ENCODE measurements at places on chromosomes 6 and 20.

DNA sequence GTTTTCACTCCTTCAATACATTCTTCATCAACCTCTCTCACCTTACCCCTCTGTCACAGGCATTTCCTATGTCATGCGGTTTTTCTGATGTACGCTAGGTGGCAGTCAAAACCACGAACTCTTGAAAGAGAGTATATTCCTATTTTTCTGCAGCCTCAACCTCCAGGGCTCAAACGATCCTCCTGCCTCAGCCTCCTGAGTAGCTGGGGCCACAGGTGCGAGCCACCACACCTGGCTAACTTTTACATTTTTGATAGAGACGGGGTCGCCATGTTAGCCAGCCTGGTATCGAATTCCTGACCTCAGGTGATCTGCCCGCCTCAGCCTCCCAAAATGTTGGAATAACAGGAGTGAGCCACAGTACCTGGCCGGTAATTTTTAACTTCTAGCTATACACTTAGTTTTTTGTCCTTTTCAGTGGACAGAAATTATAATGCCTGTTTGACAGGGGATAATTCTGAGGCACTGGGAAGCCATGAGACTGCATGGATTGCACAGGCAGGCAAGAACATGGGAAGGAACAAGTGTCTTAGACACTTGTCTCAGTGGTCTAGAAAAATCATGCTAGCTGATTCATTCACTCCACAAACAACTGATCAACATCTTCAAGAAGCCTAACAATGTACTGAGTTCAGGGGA, 22.5 kb upstream of the HFE start:
- DNase-seq, result peak; percentile 74

DNA sequence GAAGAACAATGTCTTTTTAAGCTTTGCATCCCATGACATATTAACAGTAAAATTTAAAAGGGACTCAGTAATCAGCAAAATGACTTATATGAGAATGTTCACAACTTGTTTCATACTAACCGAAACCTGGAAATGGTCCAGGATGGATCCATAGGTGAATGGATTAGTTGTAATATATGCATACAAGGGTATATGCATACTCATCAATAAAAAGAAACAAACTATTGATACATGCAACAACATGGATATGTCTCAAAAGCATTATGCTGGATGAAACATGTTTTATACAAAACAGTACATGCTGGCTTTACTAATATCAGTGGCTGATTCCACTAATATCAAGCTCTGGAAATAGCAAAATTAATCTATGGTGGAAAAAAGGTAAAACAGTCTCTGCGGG, 108.5 kb upstream of the HIVEP1 start:
- DNase-seq, result no peak

DNA sequence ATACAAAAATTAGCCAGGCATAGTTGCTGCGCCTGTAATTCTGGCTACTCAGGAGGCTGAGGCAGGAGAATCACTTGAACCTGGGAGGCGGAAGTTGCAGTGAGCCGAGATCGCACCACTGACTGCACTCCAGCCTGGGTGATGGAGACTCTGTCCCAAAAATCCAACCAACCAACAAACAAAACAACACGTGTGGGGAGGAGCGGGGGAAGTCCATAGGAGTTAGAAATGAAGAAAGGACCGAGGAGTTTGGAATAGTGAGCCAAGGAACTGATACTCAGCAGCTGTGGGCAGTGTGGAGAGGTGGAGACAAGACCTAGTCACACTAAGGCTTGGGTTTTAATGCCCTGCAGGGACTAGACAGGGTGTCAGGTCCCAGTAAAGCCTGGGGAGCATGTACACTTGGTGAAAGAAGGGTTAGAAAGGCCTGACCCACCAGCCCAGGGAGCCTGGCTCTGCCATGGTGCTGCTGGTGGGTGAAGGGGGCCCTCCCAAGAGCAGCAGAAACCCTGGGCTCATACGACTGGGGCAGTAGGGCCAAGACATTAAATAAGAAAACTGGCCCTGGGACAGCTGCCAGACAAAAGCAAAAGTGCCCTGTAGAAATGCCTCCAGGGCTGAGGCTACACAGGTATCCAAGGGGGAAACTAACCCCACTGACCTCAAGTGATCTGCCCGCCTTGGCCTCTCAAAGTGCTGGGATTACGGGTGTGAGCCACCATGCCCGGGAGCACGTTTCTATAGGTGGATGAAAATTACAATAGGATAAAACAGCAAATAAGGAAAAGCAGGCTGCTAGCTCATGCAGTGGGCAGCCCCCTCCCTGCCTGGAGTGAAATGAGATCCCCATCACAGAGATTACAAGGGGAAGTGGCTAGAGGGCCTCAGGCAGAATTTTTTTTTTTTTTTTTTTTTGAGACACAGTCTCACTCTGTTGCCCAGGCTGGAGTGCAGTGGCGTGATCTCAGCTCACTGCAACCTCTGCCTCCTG, 58.0 kb downstream of the MYH7B start:
- no peak for DNase-seq

DNA sequence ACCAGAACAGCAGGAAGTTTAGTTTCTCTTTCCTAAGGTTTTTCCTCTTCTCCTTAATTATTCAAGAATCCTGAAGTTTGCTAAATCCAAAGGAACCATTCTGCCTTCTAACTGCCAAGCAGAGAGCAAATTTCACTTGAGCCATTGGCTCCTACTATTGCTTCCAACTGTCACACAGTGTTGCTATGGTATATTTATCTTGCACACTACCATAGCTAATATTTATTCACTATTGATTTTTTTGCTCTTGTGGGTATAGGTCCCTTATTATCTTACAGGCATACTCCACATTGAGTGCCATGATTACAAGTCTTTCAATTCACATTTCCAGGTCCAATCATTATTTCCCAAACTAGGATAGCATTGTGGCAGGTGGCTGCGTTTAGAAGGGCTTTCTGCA, 266.7 kb upstream of the FLRT3 start:
- DNase-seq, result no peak

DNA sequence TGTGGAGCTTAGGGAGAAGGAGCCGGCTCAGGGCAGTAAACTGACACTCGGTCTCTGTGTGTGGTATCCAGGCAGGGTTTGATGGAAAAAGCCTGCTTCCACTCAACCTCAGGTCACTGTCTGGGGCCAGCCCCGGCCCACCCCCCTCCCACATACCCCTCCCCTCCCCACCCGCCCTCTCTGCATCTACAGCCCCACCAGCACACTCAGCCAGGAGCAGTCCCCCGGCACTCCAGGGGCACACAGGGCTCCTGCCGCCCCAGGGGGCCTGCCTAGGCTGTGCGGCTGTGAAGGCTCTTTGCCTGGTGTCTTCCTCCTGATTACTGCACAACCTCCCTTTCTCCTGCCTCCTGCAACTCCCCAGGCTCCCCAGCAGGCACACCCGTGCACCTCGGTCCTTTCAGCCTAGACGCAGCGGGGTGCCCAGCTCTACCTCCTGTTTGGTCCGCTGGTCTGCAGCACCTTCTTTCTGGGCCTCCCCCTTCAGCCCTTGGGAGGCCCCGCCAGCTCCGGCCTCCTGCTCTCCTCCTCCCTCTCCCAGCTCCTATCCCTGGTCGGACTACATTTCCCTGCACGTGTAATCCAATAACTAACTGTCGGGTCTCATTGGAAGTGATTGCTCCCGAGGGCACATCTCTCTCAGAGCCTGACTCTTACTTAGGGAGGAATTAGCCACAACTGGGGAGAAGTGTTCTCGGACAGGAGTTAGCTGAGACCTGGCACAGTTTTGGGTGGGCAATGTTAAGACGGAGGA, 1.3 kb upstream of the FOXF2 start:
- no peak for DNase-seq

- no peak for DNase-seq
These were observed 28.5 kb downstream of the TRERF1 start for GRCh38 chr6:42423244-42423643.

GRCh38 chr6:34108176-34108575, 37.7 kb downstream of the GRM4 start:
- DNase-seq, result no peak

- DNase-seq, result no peak
These were observed 677.3 kb upstream of the AGPAT4 start for GRCh38 chr6:161951126-161951525.

DNA sequence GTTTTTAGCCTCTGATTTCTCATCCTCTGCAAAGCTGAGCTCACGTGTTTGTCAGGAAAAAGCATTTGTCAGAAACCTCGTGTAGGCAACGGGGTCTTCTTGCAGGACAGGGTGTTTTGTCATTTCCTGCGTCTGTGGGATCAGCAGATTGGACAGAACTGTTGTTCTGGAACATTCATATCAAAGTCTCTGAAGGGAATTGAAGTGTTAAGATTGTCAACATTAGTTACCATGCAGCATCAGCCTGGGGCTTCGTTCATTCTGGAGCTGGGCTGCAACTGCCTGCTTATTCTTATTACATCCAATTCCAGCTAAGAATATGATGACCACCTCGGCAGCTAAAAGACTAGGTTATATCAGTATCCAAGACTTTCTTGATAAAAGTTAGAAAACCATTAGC, 71.0 kb upstream of the RALGAPA2 start:
- peak; percentile 23 for DNase-seq

DNA sequence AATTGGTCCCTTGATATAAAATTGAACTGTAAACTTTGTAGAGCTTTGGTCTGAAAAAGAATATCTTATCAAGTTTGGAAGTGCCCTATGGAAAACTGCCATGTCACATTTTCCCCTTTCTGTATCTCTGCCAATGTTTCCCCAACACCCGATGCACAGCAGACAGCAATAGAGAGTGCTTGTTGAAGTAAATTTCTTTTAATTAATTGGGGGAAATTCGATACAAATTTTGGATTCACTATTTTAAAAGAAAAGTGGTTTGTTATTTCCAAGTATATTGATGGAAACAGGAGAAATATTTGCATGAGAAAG, 208.1 kb downstream of the OGFRL1 start:
- no peak for DNase-seq

DNA sequence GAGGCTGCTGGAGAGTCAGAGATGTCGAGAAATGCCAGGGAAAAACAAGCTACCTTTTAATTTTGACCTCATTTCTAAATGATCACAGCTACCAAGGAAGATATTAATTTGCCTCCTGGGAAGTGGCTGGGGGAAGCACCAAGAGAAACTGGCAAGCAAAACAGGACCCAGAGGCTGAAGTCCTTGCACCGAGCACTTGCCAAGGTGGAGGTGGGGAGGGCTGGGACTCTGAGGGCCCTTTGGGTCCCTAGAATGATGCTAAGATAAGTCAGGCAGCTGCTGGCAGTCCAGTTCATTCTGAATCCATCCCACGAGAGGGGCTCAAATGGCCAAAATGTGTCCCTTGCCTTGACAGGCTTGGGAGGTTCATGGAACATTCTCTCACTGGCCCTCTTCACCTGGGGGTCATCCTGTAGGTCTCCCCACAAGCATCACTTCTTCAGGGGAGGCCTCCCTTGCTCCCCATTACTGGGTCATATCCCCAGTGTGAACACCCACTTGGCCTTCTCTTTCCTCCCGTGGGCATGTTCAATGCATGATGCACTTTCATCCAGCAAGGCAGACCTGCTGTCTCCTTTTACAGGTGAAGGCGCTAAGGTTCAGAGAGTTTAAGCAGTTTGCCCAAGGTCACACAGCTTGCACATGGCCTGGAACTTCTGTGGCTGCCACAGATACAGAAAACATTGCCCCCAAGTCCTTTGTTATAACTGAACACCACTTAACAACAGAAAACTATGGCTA, 39.1 kb upstream of the BLCAP start:
- no peak for DNase-seq

DNA sequence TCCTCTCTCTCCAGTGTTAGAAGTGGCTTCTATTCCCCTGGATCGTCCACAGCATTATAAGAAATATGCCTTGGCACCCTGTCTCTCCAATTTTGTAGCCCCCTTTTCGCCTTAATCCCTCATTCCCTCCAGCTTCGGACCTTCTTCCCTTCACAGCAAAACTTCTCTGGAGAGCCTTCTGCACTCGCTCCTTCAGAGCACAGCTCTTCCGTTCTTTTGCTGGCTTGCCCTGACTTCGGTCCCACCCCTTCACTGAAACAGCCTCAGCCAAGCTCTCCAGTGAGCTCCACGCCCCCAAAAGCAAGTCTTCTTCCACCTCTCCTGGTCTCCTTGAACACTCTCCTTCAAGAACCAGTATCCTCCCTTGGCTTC, 134.7 kb upstream of the RNF24 start:
- DNase-seq, result no peak

DNA sequence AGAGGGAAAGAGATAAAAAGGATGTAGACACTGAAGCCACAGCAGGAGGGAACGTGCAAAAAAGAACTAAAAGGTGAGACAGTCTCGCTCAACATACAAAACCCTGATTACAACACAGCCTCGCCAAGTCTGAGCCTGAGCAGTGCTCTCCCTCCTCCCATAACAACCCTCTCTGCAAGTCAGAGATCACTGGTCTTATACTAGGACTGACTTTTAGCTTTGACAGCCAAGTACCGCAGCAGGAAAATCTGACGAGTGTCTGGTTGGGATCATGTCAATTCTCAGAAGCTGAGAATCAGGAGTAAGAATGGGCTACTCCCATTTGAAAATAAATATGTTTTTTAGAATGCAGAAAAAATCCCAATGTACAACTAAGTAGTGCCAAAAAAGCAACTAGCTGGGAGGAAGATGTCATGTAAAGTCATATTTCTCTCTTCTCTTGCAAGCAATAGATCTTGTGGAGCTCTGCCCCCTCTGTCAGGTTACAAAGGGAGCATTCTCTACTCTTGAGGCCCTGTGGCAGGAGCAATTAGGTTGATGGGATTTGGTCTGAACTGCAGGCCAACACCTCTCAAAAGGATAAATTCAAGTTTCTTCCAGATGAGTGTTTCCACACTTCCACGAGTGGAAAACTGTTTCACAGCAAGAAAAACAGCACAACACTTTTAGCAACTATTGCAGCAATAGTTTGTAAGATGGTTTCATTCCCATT, 118.9 kb upstream of the COL21A1 start:
- no peak for DNase-seq

DNA sequence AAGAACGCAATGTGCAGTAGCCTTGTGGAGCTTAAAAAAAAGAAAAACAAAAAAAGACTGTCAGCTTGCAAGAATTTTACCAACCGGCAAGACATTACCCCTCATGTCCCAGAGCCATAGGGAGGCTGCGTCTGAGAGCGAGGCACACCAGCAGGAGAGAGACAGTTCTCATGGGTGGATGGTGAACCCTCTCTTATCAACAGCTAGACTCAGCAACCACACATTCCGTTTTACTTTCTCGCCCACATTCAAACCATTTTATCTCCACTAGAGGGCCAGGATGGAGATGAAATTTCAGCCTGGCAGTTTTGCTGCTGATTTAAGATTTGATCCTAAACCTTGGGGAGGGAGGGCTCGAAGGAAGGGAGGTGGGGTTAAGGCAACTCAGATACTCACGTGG, 247.0 kb downstream of the ATXN1 start:
- DNase-seq, result peak; percentile 64

GRCh38 chr20:40668449-40669228, 20.4 kb downstream of the MAFB start:
- no peak for DNase-seq

GRCh38 chr6:29651413-29652197, 5.3 kb upstream of the MOG start:
- peak; percentile 39 for DNase-seq

- peak; percentile 63 for DNase-seq
These were observed 119.6 kb downstream of the SCML4 start for GRCh38 chr6:107704347-107705013.

- DNase-seq, result no peak
These were observed 91.3 kb upstream of the HEY2 start for GRCh38 chr6:125658136-125658535.

GRCh38 chr6:110526726-110527125, 50.3 kb upstream of the SLC22A16 start:
- DNase-seq, result no peak
